ENCODE measurements at places on chromosomes 16 and 17.

DNA sequence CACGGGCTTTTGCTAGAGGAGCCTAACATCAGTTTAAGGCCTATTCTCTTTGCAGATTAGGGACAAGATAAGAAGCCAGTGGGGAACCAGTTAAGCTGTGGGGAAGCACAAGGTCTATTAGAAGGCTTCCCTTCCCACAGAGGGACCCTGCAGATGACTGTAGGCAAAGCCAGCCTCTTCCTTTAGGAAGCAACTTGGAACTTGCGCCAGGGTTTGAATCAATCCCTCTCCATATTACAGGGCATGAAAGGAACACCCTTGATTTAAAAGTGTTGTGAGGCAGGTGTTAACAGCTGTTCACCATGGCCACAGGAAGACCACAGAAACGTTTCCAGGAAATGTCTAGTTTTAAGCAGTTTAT lies 77.3 kb downstream of the RPTOR start:
- DNase-seq: no peak

- DNase-seq: no peak
Observed at GRCh38 chr17:70067134-70067533, 7.9 kb upstream of the KCNJ16 start.

GRCh38 chr16:16062023-16062937 lies 112.9 kb downstream of the ABCC1 start:
- no peak for DNase-seq

GRCh38 chr16:30054451-30054850 lies 11.1 kb upstream of the ALDOA start:
- DNase-seq: no peak

DNA sequence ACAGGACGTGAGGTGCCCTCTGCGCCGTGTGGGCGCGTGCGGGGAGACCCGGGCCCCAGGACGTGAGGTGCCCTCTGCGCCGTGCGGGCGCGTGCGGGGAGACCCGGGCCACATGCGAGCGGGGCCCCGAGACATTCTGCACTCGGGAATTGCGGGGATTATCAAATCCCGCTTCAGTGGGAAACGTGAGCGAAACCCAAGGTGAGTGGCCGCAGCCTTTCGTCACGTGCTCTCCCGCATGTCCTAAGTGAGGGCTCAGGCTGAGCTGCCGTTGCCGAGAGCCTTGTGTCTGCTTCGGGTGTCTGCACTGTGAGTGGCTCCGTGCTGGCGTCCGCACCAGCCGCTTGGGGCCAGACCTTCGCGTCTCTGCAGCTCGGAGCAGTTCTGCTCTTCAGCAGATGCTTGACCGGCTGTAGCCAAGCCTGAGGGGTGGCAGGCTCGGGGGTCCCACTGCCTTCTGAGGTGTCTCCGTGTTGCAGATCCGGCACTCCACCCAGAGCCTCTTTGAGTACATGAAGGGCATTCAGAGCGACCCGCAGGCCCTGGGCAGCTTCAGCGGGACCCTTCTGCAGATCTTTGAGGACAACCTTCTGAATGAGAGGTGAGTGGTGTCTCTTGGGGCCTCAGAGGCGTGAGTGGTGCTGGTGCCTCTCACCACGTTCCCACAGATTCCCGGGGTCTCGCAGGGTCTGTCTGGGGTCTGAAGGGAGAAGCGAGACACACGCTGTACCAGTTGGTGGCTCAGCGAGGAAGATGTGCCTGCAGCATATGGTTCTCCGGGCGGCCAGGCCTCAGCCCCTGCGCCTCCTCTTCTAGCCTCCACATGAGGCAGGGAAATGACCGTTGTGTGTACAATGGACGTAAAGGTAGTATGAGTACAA lies 90.5 kb upstream of the ZNF750 start:
- DNase-seq: no peak

- DNase-seq: no peak
Observed at GRCh38 chr16:11562941-11563340, 23.8 kb downstream of the LITAF start.

DNA sequence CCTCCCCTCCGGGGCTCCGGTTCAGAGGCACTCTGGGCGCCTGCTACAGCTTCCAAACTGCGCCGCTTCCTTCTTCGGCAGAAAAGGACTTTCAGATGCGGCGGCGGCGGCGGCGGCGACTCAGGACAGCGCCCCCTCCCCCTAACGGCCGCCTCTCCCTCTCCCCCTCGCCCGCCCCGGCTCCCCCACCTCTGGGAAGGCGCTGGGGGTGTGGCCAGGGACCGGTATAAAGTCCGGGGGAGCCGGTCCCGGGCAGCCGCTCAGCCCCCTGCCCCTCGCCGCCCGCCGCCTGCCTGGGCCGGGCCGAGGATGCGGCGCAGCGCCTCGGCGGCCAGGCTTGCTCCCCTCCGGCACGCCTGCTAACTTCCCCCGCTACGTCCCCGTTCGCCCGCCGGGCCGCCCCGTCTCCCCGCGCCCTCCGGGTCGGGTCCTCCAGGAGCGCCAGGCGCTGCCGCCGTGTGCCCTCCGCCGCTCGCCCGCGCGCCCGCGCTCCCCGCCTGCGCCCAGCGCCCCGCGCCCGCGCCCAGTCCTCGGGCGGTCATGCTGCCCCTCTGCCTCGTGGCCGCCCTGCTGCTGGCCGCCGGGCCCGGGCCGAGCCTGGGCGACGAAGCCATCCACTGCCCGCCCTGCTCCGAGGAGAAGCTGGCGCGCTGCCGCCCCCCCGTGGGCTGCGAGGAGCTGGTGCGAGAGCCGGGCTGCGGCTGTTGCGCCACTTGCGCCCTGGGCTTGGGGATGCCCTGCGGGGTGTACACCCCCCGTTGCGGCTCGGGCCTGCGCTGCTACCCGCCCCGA lies at the start of gene IGFBP4:
Gene IGFBP4 (plus strand): TSS at position 255 of the 792 bp plus-strand sequence. CDS start 286 bp downstream, at position 541.
- DNase-seq: peak; percentile 72

- no peak for DNase-seq
Observed at GRCh38 chr17:70987867-70988340, 818.6 kb downstream of the KCNJ2 start.

- DNase-seq: peak; percentile 75
Observed at GRCh38 chr17:8109661-8110455, 8.5 kb downstream of the ALOXE3 start.

DNA sequence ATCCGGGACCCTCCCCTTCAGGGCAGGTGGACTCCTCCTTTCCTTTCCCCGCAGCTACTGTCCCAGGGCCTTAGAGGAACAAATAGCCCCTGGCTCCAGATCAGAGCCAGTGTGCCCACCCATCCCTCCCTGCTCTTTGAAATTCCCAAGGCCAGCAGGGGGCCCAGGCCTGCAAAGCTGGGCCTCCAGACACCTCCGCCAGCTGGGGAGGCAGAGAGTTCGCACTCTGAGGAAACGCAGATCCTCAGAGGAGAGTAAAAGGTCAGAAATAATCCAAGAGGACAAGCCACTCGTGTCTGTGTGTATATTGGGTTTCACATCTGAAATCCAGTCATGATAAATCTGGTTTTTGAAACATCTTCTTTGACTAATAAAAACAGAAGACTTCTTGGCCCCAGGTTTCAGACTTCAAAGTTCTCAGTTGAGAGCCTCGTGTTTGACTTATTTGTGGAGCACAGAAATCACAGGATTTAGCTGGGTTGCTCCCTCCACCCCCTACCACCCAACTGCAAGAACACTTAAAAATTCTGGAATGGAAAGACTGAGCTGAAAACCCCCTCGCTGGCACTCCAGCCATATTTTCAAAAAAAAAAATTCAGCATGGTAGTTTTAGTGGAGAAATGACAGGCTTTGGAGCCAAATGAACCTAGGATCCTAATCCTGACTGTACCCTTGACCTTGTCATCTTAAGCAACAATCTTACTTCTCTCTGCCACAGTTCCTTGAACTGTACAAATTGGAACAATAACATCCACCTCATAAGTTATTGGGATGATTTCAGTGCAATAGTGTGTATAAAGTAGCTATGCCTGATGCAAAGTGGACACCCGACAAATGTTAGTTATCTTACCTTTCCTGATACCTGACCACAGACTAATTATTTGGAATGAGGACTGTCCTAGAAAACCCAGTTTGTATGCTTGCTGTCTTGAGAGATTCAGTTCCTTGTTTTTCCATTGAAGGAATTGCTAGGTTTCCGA lies 44.5 kb upstream of the TBX2 start:
- DNase-seq: no peak

Data from liver (tissue), 10 donors.